Cardiac atrium fibroblast (primary cell): ENCODE measurements at places on chromosomes 7 and 10. TPM values are rescaled to one million over a fixed set of nuclear protein-coding genes. Genes with fewer than 3 reads are reported as not detected.

Gene FOXI2
- total RNA-seq, result not detected in 2 replicates

Gene OSBPL3
- total RNA-seq, result 5.4 and 7.9 TPM in 2 replicates

Gene EN2
- total RNA-seq, result not detected in 2 replicates

Gene AKR1E2
- 3.8 and 3.9 TPM in 2 replicates for total RNA-seq

Gene LRRC18
- not detected in 2 replicates for total RNA-seq

Gene USP6NL
- total RNA-seq, result 11.4 and 13.4 TPM in 2 replicates

Gene ZNF239
- 1.8 and 9.9 TPM in 2 replicates for total RNA-seq
